NCI-H187 (cell line): ENCODE measurements at places on chromosomes 4 and X.
A peak's percentile ranks its signal among the peaks of the same experiment; 100 is the strongest.

DNA sequence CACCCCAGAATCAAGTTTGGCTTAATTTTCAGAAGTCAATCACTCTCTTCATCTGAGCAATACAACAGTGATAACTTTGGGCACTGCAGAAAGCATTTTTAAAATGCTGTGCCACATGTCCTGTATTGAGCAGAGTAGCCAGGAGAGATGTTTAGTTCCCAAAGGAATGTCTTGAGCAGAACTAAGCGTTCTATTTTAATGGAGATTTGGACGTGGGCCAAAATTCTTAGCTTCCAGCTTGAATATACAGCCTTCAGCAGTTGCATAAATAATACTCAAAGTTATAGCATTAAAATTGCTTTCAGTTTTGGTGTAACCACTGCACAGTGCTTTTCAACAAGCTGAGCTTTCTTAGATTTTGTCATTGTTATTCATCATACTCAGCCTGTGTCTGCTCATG, 679.2 kb downstream of the NLGN4X start:
- no peak for DNase-seq

DNA sequence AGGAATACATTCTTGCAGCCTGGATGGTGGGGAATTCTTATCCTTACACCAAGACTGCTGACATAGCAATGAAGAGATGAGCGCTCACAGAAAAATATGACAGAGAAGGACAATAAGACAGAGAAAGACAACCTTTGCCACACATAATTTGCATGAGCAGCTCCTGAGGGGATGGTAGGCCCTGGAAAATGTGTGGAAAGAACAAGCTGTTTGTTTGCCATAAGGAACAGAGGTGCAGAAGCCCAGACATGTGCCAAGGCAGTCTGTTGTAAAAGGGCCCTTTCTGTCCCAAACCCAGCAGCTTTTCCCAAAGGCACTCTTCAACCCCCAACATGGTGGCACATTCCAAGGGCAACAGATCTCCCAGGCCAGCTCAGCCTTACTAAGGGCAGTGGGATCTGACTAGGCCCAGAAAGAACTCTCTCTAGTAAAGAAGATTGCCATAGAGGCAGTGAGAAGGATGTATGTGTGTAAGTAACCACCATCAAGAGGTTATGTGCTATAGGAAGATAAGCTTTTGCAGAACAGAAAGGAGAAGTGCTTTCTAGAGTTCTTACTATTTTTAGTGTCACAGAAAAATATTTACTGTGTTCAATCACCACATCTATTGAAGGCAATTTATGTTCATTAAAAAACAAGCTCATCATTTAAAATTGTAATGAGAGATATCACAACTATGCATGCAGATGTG, 287.0 kb upstream of the RASGEF1B start:
- no peak for DNase-seq

DNA sequence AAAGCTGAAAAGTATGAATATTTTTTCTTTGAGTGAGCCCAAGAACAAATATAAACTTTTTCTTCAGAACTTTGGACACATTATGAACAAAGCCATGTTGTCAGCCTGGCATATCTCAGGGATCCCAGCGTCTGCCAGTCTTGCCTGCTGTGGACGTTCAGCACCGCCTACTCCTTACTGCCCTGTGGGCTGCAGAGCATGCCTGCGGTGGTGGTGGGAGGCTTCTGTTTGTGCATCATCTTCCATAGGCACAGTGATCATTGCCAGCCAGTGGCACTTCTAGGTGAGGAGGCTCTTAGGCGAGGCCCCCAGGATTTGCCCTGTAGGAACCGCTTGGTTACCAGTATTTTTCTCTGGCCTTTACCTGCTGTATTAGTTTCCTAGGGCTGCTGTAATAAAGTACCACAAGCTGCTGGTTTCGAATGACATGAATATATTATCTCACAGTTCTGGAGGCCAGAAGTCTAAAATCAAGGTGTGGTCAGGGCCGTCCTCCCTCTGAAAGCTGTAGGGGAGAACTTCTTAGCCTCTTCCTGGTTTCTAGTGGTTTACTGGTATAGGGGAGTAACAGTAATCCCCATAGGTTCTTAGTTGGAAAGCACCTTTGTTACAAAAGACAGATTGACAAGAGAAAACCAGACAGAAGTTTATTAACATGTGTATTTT, 15.4 kb downstream of the ANXA3 start:
- DNase-seq = no peak

DNA sequence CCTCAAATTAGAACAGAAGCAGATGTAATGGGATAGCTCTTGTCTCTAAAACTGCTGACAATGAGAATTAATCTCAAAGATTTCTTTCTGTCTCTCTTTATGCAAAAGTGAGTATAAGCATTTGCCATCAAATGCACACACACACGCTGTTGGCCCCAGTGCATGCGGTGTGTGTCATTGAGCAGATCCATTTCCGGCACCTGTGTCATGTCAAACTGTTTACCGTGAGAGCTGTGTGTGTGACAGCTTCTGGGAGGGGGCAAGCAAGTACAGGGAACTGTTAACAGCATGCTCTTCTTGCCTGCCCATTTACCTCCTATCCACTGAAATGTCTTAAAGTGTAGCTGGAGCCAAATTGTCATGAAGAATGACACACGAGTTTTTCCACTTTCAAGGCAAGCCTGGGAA, 297.9 kb upstream of the FAT4 start:
- no peak for DNase-seq

GRCh38 chrX:24619647-24620046, 27.5 kb downstream of the PCYT1B start:
- peak; percentile 6 for DNase-seq

DNA sequence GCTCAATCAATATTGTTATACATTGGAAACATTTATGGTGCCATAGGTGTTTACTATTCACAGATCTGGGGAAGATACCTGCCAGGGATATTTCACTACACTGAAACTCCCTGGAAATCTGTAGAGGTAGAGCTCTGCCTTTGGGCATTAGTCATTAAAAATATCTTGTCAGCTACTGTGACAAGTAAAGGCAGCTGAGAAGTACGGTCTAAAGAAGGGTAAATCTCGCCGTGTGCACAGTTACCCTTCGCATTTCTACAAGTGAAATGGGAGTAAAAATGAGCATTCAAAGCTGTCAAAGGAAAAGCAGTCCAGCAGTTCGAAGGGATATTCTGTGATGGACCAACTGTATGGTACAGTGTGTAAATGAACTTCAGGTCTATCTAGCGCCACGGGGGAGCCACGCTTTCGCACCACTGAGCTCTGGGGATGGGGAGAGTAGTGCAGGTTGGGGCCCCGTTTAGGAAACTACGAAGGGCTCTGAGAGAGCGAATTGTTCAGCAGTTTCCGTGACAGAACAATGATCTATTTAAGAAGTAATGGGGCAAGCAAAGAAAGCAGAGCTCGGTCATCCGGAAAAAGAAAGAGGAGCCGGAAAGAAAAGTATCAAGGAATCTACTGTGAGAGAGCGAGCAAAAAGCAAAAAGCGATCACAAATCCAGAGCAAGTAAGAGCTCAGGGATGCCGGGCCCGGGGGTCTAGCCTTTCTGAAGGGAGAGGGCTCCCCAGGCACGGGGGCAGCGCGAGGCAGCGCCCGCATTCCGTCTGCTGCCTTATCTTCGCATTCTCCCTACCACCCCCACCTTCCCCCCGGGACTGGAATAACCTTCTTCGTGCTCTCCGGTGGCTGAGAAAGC, 646 bp downstream of the TIGD4 start:
- no peak for DNase-seq

DNA sequence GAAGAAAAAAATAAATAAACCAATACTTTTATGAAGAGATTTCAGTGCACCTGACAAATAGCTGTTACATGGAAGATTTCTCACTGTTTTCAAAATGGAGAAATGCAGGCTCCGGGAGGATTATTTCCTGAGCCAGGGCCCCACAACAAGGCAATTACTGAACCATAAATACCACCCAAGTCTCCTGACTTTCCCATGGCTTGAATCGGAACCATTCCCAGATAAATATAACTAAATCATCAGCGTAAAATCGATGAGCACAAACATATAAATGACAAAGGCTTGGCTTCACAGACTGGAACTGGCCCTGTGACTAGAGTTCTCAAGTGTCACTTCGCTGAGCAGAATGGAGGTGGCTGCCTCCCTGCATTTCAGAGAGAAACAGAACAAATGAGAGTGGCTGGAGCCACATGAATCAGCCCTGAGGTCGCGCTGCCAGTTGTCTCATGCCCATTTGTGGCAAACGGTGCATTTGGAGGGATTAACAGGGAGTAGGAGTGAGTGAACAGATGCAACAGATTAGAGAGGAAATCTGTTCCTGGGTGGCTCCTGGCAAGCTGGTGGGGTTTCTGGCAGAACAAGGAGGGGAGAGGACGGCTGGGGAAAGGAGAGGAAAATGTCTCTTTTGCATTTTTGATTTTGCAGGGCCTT, 57.3 kb upstream of the STIM2 start:
- no peak for DNase-seq

GRCh38 chr4:52659722-52660261, 691 bp upstream of the USP46 start:
- no peak for DNase-seq

DNA sequence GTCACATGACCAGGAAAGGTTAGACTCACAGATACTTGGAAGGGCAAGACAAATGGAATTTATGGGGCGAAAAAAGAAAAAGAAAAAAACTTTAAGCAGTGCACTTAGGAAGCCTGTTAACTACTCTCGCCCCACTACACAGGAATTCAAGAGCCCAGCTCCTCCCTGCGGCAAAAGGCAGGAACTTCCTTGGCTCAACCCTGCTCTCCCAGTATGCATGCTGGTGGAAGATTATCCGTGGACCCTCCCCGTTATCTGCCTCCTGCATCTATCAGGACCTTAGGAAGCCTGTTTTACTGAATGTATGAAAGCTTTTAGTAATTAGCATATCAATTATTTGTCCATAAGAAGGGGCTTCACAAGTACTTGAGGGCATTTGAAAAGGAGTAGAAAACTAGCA, 40.1 kb upstream of the RPA4 start:
- no peak for DNase-seq

DNA sequence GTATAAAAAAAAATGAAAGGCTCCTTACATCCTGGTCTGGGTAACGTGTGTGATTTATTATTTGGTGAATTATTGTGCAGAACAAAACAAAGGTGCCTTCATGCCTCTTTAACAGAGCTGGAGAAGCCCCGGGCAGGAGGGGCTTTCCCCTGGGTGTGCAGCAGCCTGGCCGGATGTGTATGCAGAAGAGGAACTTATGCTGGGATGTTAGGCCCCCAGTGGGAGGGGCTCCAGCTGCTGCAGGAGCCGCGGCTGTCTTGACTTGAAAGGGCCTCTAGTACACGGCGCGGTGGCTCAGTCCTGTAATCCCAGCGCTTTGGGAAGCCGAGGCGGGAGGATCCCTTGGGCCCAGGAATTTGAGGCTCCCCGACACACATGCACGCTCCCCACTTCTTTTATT, 16.0 kb downstream of the CCNQ start:
- DNase-seq = no peak

GRCh38 chr4:126661194-126661593, 971.6 kb upstream of the INTU start:
- DNase-seq = no peak

DNA sequence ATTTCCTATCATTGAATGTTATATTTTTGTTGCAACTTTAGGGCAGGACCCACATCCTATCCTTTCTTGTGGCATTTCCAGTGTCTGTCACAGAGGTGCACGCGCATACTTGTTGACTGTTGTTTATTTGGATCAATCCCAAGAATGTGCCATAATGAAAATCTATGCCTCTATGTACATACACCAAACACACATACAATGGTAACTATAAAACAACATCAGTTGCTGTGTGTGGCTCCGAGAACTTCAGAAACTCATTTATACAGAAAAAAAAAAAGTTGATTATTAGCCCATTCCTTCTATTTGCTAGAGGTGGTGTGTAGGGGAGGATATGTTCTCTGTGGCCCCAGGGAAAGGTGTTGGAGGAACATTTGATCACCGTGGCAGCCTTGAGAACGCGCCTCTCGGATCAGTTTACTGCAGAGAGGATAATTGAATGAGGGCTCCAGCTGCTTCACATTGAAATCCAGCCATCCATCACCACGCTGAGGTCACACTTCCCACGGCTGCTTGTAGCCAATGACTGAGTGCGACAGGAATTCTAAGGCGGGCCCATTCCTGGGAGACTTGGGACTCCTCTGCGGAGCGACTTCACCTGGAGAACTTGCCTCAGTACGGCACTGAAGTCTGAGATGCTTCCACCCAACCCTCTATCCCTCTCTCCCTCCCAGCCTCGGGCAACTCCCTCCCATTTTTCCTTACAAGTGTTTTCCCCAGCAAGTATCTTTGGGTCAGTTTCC, 19.5 kb downstream of the SMPX start:
- DNase-seq = peak; percentile 53

DNA sequence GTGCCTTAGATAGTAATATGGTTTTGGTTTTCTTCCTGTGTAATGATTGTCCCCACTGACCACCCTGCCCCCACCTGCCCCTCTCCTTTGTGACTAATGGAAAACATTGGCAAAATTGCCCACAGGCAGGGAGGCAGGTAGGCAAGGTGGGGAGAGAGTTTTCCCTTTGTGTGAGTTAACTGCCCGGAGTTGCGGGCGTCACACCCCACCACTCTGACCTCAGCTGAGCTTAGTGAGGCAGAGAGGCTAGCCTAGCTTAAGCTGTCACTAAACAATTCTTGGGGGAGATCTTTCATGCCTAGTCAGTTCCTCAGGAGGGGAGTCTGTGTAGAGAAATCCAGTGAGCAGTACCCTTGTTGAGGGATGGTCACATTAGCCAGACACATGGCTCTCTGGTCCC, 245.3 kb downstream of the BCOR start:
- no peak for DNase-seq

DNA sequence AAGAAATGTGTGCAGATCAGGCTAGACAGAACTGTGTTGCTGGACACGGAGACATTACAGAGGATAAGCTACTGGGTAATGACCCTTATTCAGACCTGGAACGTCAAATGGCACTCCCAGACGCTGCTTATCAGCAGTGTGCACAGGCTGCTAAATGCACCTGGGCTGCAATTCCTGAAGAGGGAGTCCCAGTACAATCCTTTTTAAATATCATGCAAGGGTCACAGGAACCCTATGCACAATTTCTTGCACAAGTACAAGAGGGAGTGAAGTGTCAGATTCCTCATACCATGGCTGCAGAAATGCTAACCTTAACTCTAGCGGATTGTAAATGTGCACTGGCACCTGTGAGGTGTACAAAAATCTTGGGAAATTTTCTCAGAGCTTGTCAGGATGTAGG, 16.9 kb downstream of the SPIN2B start:
- DNase-seq = no peak
